Activated T-cell treated with anti-CD3 and anti-CD28 coated beads for 4 hours (primary cell): ENCODE measurements at places on chromosomes 1 and 21.

DNA sequence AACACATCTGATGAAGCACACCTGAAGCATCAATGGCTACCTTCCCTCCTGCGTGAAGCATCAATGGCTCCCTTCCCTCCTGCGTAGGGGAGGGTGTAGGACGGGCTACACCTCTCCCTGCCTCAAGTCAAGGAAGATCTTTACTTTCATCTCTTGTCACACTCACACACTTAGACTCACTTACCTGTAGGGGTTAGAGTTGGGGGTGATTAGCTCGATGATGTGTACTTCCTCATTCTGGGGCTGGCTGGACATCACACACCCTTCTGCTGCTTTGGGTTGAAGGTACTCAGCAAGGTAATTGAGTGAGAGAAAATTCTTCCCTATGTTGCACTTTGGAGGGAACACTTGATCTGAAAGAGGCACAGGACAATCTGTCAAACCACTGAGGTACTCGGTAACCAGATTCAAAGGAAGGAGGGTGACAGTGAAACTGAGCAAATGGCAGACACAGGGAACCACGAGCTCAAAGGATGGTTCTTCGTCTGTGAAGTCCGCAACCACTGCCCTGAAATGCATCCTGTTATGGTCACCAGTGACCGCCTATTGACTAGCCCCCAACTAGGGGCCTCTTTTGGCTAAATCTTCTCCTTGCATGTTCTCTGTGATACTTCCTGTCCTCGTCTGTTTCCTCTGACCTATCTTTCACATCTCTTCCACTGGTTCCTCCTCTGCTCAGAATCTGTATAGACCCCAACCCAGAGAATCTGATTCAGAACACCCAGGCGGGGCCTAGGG, 156.2 kb downstream of the TGFBR3 start:
- no peak for DNase-seq

DNA sequence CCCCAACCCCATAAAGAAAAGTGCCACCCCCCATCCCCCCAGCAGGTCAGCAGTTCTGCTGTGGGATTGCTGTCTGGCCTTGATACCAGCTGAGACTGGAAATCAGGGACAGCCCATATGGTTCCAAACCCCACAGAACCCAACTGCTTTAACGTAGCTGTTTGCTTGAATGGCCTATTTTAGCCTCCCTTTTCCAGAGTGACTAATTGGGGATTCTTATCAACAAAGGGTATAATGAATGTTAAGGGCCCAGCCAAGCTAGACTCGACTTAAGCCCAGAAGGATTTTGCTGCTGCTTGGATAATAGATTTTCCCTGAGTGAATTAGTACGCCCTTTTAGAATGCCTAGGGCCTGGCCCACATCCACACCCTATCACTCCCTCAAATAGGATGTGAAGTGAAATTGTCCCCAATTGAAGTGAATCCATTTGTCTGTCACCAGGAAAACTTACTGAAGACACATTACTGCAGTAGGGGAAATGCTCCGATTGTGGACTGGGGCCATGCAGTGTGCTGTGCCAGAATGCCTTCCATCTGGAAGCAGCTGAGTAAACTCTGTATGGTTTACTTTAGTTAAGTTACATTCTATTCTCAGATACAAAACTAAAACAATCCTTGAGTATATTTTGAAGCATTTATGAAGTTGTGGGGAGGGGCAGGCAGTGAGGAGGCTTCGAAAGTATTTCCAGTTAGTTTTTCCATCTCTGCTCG, 156.9 kb downstream of the DHRS3 start:
- no peak for DNase-seq

GRCh38 chr1:114540272-114540671, 29.3 kb upstream of the TRIM33 start:
- no peak for DNase-seq

- DNase-seq: no peak
Observed at GRCh38 chr1:201229771-201230635, 39.4 kb downstream of the IGFN1 start.

GRCh38 chr1:228515200-228515834, 28.1 kb downstream of the RNF187 start:
- peak; percentile 14 for DNase-seq

- no peak for DNase-seq
Observed at GRCh38 chr1:115337633-115338456, at the start of gene NGF. Gene NGF, minus strand, starts transcription at chr1:115338249. Its CDS starts 51,454 bp downstream, at chr1:115286795.
